ENCODE measurements at places on chromosomes 5 and 9.

DNA sequence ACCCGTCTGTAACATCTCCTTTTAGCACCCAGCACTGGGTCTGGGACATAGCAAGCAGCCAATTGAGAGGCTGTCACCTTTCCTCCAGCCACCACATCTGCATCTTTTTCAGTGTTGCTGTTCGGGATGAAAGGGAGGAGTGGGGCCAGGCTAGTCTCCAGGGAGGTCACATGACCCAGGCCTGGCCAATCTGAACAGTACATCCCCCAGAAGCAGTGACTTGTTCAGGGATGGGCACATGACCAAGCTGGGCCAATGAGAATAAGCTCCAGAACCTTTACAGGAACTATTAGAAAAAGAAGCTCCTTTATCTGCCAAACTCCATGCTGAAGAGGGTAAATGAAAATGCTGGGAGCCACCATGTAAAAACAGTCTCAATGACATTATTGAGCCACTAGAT lies 359.0 kb downstream of the SLIT3 start:
- no peak for DNase-seq

- no peak for DNase-seq
These were observed 39.8 kb downstream of the HMCN2 start for GRCh38 chr9:130305381-130305780.

GRCh38 chr5:32498484-32498883 lies 53.9 kb upstream of the ZFR start:
- DNase-seq = no peak

DNA sequence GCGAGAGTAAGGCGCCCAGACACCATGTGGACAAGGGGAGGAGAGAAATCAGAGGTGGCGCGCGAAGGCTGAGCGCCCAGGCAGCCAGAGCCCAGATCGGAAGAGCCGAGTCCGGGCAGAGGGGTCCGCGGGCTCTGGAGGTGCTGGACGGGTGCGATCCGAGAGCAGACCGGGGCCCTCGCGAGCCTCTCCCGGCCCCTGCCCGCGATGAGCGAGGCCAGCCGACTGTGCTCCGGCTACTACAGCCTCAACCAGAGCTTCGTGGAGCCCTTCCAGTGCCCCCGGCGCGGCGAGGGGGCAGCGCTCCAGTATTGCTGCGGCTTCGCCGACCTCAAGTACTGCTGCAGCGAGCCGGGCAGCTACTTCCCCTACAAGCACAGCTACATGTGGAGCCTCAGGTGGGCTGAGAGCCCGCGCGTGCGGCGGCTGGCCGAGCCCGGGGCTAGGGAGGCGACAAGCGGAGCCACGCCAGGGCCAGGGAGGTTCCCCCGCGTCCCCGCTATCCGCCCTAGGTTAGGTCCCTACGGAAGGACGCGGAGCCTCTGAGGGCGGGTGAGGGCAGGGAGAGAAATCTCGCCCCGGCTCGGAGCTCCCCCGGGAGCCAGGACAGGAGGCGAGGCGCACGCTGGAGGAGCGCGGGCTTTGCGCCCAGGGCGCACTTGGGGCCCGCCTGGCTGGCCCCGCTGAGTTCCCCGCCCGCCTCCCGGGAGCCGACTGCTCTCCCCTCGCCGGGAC lies at the start of gene SHISAL2B:
TSS of gene SHISAL2B (plus strand) at position 87 of the 735 bp plus-strand sequence. CDS start at position 208, 121 bp downstream.
- no peak for DNase-seq

DNA sequence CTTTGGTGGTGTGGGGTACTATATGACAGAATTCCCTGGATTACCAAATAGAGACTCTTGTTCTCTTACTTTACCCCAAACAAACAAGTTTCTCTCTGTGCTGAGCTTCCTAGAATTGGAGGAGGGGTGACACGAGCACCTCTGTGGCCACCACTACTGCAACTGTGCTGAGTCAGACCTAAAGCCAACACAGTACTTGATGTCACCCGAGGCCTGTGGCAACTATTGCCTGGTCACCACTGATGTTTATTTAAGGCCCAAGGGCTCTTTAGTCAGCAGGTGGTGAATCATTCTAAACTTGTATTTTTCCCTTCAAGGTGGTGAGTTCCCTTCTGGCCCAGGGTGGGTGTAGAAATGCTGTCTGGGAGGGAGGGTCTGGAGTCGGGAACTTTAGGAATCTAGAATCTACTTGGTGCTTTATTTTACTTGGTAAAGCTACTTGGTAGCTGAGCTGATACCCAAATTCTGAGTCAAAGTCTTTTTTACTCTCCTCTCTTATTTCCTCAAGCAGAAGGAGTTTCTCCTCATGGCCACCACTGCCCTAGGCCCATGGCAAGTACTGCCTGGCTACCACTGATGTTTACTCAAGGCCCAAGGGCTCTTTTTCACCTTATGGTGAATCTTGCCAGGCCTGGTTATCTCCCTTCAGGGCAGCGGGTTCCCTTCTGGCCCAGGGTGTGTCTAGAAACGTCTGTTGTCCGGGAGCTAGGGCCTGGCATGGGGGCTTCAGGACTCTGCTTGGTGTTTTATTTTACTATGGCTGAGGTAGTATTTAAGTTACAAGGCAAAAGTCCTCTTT lies 9.8 kb downstream of the LURAP1L start:
- DNase-seq = no peak

- no peak for DNase-seq
These were observed 197.6 kb downstream of the DRD1 start for GRCh38 chr5:175246242-175246888.

- DNase-seq = no peak
These were observed 33.5 kb upstream of the HOMER1 start for GRCh38 chr5:79547429-79547822.

DNA sequence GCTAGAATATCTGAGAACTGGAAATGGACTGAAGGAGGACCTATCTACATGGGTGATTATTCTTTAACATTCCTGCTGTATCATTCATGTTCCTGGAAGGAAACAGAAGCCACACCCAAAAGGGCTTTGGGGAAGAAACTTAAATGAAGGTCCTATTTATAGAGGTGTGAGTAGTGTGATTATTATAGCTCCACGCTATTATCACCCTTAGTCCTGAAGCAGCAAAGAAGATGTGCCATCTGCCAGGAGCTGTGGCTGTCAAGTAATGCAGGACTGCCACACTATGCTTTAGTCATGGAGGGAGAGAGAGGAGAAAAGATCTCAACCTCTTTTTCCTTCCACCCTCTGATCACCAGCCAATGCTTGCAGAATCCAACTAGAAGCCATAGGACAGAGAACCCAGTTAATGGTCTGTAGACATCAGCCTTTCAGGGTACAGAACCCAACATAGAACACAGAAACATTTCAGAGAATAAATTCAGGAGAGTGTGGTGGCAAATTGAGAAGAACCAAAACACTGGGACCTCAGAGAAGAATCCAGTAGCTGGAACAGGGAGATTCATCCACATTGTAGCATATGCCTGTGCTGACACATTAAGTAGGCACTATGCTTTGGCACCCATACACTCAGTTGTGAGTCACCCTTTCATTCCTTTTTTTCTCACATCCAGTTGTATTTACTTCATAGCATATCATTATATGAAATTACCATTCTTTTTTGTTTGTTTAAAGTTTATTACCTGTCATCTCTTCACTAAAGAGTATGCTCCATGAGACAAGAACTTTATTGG lies 21.0 kb upstream of the RNF180 start:
- no peak for DNase-seq

DNA sequence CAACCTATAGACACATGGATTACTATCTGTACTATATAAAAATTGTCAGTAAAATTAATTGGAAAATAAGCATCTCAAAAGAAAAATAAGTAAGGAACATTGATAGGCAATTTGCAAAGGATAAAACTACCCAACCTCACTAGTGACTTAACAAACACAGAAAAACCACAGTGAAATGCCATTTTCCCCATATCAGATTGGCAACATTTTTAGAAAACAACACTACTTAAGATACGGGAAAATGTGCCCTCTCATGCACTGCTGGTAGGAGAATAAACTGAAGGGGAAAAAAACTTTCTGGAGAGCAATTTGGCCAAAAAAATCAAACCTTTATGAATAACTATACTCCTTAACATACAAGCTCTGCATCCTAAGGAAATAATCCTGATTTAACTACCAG lies 254.0 kb downstream of the DEPDC1B start:
- DNase-seq = no peak

Data from stimulated activated CD4-positive, alpha-beta T cell treated with anti-CD3 and anti-CD28 coated beads, Interleukin-1b, Interleukin-23, amount 100 ng/mL, for 1 hour (primary cell).